Activated T-helper 2 cell treated with anti-CD3 and anti-CD28 coated beads, Interferon-gamma antibody, Interleukin-2, Interleukin-4, amounts not matched to agents 10 μg/mL and 5 μg/mL and 100 μg/mL, durations not matched to agents 14 hours and 24 hours and 36 hours (primary cell): ENCODE measurements at places on chromosomes 7 and 10.

GRCh38 chr7:155796381-155797261 lies 15.6 kb downstream of the SHH start:
- peaks cover 35% of the 10 kb centered on the region for H3K27me3 ChIP-seq
- H3K4me1 ChIP-seq: peaks cover 5% of the 10 kb centered on the region
- DNase-seq: peak; percentile 54
- H3K4me3 ChIP-seq: no peak overlapping the region

DNA sequence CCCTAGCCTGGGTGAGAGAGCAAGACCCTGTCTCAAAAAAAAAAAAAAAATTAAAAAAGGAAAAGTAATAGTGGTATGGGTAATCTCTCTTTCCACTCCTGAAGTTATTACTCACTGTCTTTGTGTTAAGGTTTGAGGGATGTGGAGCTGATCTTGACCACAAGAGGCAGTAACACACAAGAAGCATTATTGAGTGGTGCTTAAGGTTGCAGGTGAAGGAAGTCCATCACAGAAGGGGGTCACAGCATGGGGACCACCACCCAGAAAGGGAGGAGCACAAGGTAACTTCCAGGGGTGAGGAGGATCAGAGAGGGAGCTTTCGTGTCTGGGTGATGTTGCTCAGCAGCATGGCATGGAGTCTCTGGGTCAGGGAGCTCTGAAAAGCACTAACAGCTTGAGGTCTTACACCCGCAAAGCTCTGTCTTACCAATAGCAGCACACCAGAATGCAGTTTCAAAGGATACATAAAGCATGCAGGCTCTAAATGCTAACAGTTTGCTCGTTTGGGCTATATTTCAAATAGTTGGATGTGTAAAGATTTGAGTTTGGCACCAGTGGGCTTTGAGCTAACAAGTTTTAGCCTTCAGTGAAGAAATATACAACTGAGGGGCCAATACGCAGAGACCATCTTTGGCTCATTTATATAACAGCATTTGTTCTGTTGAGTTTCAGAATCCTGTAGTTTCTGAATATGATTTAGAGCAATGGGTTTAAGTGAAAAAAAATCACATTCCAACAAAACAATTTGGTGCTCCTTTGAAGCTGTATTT lies 100.4 kb upstream of the DNAJC1 start:
- no peak overlapping the region for H3K27ac ChIP-seq
- DNase-seq: no peak
- no peak overlapping the region for H3K4me3 ChIP-seq
- H3K36me3 ChIP-seq: no peaks in the 10 kb centered on the region
- no peaks in the 10 kb centered on the region for H3K27me3 ChIP-seq
- H3K4me1 ChIP-seq: no peaks in the 10 kb centered on the region

- H3K36me3 ChIP-seq: peaks cover 21% of the 10 kb centered on the region
- no peak overlapping the region for H3K4me3 ChIP-seq
- no peak for DNase-seq
- H3K4me1 ChIP-seq: peaks cover 6% of the 10 kb centered on the region
These were observed 55.6 kb downstream of the NRF1 start for GRCh38 chr7:129667116-129667515.

DNA sequence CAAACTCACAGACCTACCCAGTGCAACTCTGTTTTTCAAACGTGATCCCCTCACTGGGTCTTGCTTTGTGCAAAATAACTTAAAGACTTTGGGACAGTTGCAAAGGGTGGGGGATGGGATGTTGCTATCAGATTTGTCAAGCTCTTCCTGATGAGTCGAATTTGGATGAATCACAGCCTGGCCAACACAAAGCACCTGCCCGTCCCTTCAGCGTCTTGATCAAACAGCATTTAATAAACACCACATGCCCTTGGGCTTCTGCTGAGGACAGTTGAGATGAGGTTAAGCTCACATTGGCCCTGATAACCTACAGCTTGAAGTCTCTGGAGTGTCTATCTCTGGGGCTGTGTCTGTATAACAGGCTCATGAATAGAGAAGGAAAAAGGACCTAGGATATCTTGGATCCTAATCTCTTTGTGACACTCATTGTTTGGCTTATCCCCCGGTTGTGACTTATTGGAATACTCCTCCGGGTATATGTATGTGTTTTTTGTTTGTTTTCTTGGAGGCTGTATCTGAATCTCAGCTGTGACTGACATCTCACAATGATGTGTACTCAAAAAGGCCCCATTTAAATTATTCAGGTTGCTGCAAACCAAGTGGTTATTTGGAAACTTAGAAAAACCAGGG lies 132.6 kb upstream of the NAMPT start:
- peaks cover 13% of the 10 kb centered on the region for H3K36me3 ChIP-seq
- H3K4me1 ChIP-seq: peaks cover 42% of the 10 kb centered on the region
- H3K27ac ChIP-seq: no peak overlapping the region

- no peaks in the 10 kb centered on the region for H3K27me3 ChIP-seq
- H3K27ac ChIP-seq: no peak overlapping the region
- DNase-seq: no peak
- no peaks in the 10 kb centered on the region for H3K4me1 ChIP-seq
- no peaks in the 10 kb centered on the region for H3K36me3 ChIP-seq
- H3K4me3 ChIP-seq: no peak overlapping the region
These were observed 189.7 kb downstream of the TCF7L2 start for GRCh38 chr10:113139699-113140098.

- no peaks in the 10 kb centered on the region for H3K4me1 ChIP-seq
- DNase-seq: no peak
- no peak overlapping the region for H3K27ac ChIP-seq
- H3K4me3 ChIP-seq: no peak overlapping the region
- no peaks in the 10 kb centered on the region for H3K27me3 ChIP-seq
These were observed 62.0 kb upstream of the CAMK2B start for GRCh38 chr7:44387389-44387788.

DNA sequence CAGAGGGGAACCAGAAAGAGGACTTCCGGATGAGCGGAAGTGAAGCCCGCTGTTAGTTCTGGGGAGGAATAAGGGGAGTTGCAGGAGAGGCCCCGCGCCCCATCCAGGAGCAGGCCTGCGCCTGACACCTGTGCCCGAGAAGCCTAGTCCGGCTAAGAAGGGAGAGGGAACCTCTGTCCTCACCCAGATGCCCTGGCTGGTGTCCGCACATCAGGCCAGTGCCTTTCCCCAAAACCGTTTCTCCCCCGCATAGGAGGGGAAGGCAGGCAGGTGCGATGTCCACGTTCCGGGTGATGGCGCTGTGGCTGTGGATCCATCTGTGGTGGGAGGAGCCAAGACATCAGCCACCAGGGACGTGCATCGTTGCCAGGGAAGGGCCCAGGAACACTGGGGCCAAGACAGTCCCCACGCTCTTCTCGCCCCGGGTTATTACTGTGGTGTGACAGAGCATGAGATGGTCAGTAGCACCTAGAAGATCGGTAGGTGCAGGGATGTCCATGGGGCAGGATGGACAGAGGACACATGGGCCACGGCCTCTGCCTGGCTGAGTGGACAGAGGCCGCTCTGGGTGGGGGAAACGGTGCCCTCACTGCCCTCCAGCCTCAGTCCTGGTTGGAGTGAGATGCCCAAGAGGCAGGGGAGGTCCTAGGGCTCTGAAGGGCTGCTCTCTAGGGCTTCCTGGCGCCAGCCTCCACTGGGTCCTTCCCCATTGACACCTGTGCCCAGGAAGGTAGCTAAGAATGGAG lies 262.7 kb downstream of the CELF2 start:
- H3K4me3 ChIP-seq: no peak overlapping the region
- H3K4me1 ChIP-seq: peaks cover 15% of the 10 kb centered on the region
- H3K36me3 ChIP-seq: peaks cover 45% of the 10 kb centered on the region
- no peak for DNase-seq
- H3K27me3 ChIP-seq: no peaks in the 10 kb centered on the region
- no peak overlapping the region for H3K27ac ChIP-seq

DNA sequence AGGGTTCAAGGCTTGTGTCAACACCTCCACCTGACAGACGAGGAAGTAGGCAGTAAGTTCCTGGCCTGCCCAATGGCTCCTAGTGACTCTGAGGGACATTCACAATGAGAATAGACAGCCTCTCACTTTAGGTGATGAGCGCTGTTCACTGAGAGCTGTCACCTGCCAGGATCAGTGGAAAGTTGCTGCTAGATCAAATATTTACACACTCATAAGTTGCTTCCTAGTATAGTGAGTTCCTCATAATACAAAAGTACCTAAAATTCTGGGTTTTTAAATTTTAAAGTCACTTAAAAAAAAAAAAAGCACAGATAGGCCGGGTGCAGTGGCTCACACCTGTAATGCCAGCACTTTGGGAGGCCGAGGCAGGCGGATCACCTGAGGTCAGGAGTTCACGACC lies 320.8 kb downstream of the PRPF18 start:
- H3K27me3 ChIP-seq: peaks cover 7% of the 10 kb centered on the region
- no peaks in the 10 kb centered on the region for H3K4me1 ChIP-seq
- H3K36me3 ChIP-seq: no peaks in the 10 kb centered on the region
- no peak for DNase-seq
- H3K27ac ChIP-seq: no peak overlapping the region

DNA sequence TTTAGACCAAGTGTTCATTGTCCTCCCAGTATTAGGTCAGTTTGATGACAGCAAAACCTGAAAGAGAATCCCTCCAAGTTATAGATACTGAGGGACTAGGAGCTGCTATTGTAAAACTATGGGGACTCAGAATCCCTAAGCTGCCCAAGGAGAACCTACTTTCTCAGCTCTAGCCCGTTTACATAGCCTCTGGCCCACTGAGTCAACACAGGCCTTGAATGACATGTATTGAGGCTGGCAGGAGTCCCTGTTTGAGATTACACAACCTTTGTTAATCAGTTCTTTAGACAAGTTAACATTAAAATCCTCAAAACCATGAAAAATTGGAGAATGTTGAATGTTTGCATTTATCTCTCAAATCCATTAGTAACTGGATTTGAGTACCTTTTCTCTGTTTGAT lies 1079.0 kb downstream of the KCNMA1 start:
- no peaks in the 10 kb centered on the region for H3K36me3 ChIP-seq
- no peak overlapping the region for H3K4me3 ChIP-seq
- H3K27me3 ChIP-seq: no peaks in the 10 kb centered on the region
- no peak for DNase-seq
- no peak overlapping the region for H3K27ac ChIP-seq

DNA sequence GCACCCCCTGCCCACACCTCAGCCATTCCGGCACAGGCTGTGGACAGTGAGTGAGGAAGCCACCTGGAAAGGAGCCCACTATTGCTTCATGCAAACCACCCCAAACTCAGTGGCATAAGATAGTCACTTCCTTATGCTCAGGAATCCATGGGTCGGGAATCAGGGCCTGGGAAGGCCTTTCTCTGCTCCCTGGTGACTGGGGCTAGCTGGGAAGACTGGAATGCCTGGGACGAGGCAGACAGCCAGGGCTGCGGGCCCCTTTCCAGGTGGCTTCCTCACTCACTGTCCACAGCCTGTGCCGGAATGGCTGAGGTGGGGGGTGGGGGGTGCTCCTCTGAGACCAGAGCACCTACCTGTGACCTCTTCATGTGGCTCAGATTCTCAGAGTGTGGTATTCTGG lies 74.1 kb upstream of the GRB10 start:
- no peak overlapping the region for H3K4me3 ChIP-seq
- H3K27me3 ChIP-seq: peaks cover 8% of the 10 kb centered on the region
- no peak overlapping the region for H3K27ac ChIP-seq
- DNase-seq: no peak

DNA sequence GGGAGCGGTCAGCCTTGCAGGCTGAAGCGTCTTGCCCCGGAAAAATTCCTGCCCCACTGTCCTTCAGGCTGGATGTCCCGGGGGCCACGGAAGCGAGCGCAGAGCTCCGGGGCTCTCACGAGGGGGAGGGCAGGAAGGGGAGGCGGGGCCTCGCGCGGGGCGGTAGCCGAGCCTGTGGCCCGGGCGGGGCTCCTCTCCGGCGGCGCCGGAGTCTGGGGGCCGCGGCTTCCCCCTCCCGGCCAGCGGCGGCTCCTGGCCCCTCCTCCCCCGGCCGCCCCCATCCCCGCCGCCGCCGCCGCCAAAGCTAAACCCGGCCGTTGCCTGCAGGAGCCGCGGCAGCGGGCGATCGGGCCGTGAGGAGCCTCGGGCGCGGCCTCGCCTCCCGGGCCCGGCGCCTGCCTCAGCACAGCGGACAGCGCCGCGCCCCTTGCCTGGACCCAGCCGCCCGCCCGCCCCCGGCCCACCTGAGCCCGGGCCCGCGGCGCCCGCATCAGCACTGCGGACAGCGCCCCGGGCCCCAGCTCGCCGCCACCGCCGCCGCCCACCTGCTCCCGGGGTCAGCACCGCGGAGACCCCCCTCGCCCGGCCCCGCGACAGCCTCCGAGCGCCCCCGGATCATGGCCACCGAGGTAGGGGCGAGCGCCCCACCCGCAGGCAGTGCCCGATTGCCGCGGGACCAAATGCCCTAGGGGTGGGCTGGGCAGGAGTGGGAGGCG lies at the start of gene GOLGA7B:
Gene GOLGA7B, plus strand, starts transcription at position 157 of the 716 bp plus-strand sequence. Its CDS starts 461 bp downstream, at position 618.
- no peaks in the 10 kb centered on the region for H3K36me3 ChIP-seq
- H3K27ac ChIP-seq: no peak within 1 kb of the TSS

GRCh38 chr7:121328508-121329190 lies at the start of gene WNT16:
WNT16 (plus strand) TSS chr7:121329000; CDS start chr7:121329293, 293 bp downstream.
- DNase-seq: no peak
- peak within 1 kb of the TSS; percentile 38 for H3K4me3 ChIP-seq
- no peaks in the 10 kb centered on the region for H3K36me3 ChIP-seq
- peaks cover 11% of the 10 kb centered on the region for H3K4me1 ChIP-seq

GRCh38 chr10:33388382-33388781 lies 53.9 kb upstream of the NRP1 start:
- no peaks in the 10 kb centered on the region for H3K4me1 ChIP-seq
- H3K27me3 ChIP-seq: peaks cover 18% of the 10 kb centered on the region
- no peaks in the 10 kb centered on the region for H3K36me3 ChIP-seq

- H3K36me3 ChIP-seq: no peaks in the 10 kb centered on the region
- no peak overlapping the region for H3K27ac ChIP-seq
- H3K4me3 ChIP-seq: no peak overlapping the region
These were observed 78.3 kb downstream of the PROSER2 start for GRCh38 chr10:11901454-11901832.

- peaks cover 12% of the 10 kb centered on the region for H3K4me1 ChIP-seq
- H3K36me3 ChIP-seq: peaks cover 22% of the 10 kb centered on the region
- no peak overlapping the region for H3K4me3 ChIP-seq
- peaks cover 3% of the 10 kb centered on the region for H3K27me3 ChIP-seq
These were observed 107.7 kb downstream of the ICA1 start for GRCh38 chr7:8154272-8154671.

DNA sequence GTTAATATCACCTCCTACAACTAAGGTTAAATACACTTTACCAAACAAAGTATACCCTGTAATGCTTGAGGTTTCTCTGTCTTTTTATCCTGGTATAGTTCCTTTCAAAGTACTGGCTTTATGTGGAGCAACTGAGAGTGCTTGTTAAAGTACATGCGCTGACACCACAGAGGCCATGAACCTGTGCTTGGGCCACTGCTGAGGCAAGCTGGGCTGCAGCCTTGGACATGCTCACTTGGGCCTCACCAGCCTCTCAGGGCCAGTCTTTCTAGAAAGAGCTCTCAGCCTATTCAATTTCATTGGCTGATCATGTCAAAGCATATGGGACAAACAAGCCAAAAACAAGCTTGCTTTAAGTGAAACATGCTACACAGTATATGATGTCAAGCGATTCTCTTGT lies 126.1 kb upstream of the DNAJB12 start:
- H3K27me3 ChIP-seq: no peaks in the 10 kb centered on the region
- no peak overlapping the region for H3K4me3 ChIP-seq
- H3K36me3 ChIP-seq: no peaks in the 10 kb centered on the region
- DNase-seq: no peak
- no peaks in the 10 kb centered on the region for H3K4me1 ChIP-seq

GRCh38 chr10:27948186-27948585 lies 50.7 kb downstream of the ODAD2 start:
- no peaks in the 10 kb centered on the region for H3K36me3 ChIP-seq
- H3K27ac ChIP-seq: no peak overlapping the region
- no peak for DNase-seq
- H3K27me3 ChIP-seq: peaks cover 2% of the 10 kb centered on the region
- H3K4me3 ChIP-seq: no peak overlapping the region

- no peak overlapping the region for H3K4me3 ChIP-seq
- peaks cover 6% of the 10 kb centered on the region for H3K36me3 ChIP-seq
- H3K27me3 ChIP-seq: no peaks in the 10 kb centered on the region
- H3K4me1 ChIP-seq: peaks cover 22% of the 10 kb centered on the region
- H3K27ac ChIP-seq: no peak overlapping the region
These were observed 14.9 kb downstream of the ARHGAP19 start for GRCh38 chr10:97277551-97277950.
